A549 (cell line): ENCODE measurements at places on chromosomes 5 and 9. TPM values are rescaled to one million over a fixed set of nuclear protein-coding genes. Genes with fewer than 3 reads are reported as not detected.

ADAMTS16 gene
- 0.71 to 0.83 TPM (median 0.83 TPM) in 3 replicates for polyA plus RNA-seq

NEUROG1 gene
- polyA plus RNA-seq, result not detected in 3 replicates

CDKN2B-AS1 gene
- not detected in 3 replicates for polyA plus RNA-seq

EXOSC3 gene
- 72.2 to 77.1 TPM (median 72.4 TPM) in 3 replicates for polyA plus RNA-seq

PITX1 gene
- polyA plus RNA-seq, result 15.8 to 17.1 TPM (median 16.7 TPM) in 3 replicates

EGFL7 gene
- polyA plus RNA-seq, result 28.9 to 34.4 TPM (median 32.3 TPM) in 3 replicates

ELOVL7 gene
- 8.2 to 9.1 TPM (median 8.3 TPM) in 3 replicates for polyA plus RNA-seq

EIF4E1B gene
- polyA plus RNA-seq, result not detected in 3 replicates

NOXA1 gene
- 1.1 to 1.9 TPM (median 1.5 TPM) in 3 replicates for polyA plus RNA-seq

ADRB2 gene
- 0.34 to 0.50 TPM (median 0.37 TPM) in 3 replicates for polyA plus RNA-seq

NPR3 gene
- 16.4 to 18.0 TPM (median 18.0 TPM) in 3 replicates for polyA plus RNA-seq

PCDHGB3 gene
- 0.16 to 0.44 TPM (median 0.28 TPM) in 3 replicates for polyA plus RNA-seq

AJM1 gene
- polyA plus RNA-seq, result 3.0 to 3.6 TPM (median 3.2 TPM) in 3 replicates

IL31RA gene
- 0.94 to 1.2 TPM (median 0.95 TPM) in 3 replicates for polyA plus RNA-seq

ZDHHC11B gene
- 0.97 to 1.4 TPM (median 1.0 TPM) in 3 replicates for polyA plus RNA-seq
